ENCODE measurements at places on chromosomes 2 and 18. TPM values are rescaled to one million over a fixed set of nuclear protein-coding genes. Genes with fewer than 3 reads are reported as not detected.

AGXT gene
- 0.03 TPM for polyA plus RNA-seq

NRP2 gene
- 32.0 TPM for polyA plus RNA-seq

PDE11A gene
- 0.23 TPM for polyA plus RNA-seq

CCDC85A gene
- 0.14 TPM for polyA plus RNA-seq

POTEC gene
- polyA plus RNA-seq: not detected

FAM161A gene
- polyA plus RNA-seq: 1.6 TPM

COX7A2L gene
- 67.1 TPM for polyA plus RNA-seq

DSG4 gene
- not detected for polyA plus RNA-seq

Data from H1 (cell line).